ENCODE measurements at places on chromosomes 13 and 19. TPM values are rescaled to one million over a fixed set of nuclear protein-coding genes. Genes with fewer than 3 reads are reported as not detected.

- peak overlapping the region; percentile 38 for H3K4me3 ChIP-seq
- H3K36me3 ChIP-seq, result no peaks in the 10 kb centered on the region
- DNase-seq, result no peak
- no peaks in the 10 kb centered on the region for H3K27me3 ChIP-seq
Observed at GRCh38 chr13:20704459-20705069, 1.1 kb downstream of the IL17D start.

- H3K4me3 ChIP-seq, result no peak overlapping the region
- no peak for DNase-seq
- H3K27ac ChIP-seq, result no peak overlapping the region
- H3K27me3 ChIP-seq, result no peaks in the 10 kb centered on the region
Observed at GRCh38 chr13:92912629-92913028, 314.0 kb upstream of the GPC6 start.

- no peaks in the 10 kb centered on the region for H3K27me3 ChIP-seq
- H3K4me3 ChIP-seq, result no peak overlapping the region
- no peak overlapping the region for H3K27ac ChIP-seq
- no peak for DNase-seq
Observed at GRCh38 chr13:109764470-109765291, 21.7 kb downstream of the IRS2 start.

DNA sequence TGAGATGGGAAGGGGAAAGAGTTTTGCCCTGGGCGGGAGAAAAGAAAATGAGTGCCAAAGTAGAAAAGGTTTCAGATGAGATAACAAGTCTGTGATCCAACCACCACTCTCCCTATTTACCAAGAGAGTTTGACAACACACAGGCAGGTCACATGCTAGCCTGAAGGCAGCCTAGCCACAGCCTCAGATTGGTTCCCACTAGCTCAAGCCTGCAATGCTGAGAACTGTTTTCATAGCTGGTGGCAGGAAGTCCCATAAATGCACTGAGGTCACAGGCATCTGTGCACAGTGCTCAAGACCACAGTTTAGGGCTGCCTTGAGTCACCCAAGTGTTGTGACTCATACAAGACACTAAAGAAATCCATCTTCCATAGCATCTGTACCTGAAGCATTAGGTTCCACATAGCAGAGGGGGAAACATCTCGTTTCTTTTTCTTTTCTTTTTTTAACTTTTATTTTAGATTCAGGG is 18.5 kb upstream of the POP4 start:
- H3K4me1 ChIP-seq, result no peaks in the 10 kb centered on the region
- peaks cover 2% of the 10 kb centered on the region for H3K27me3 ChIP-seq
- H3K4me3 ChIP-seq, result no peak overlapping the region
- DNase-seq, result no peak
- no peaks in the 10 kb centered on the region for H3K36me3 ChIP-seq
- no peak overlapping the region for H3K27ac ChIP-seq

DNA sequence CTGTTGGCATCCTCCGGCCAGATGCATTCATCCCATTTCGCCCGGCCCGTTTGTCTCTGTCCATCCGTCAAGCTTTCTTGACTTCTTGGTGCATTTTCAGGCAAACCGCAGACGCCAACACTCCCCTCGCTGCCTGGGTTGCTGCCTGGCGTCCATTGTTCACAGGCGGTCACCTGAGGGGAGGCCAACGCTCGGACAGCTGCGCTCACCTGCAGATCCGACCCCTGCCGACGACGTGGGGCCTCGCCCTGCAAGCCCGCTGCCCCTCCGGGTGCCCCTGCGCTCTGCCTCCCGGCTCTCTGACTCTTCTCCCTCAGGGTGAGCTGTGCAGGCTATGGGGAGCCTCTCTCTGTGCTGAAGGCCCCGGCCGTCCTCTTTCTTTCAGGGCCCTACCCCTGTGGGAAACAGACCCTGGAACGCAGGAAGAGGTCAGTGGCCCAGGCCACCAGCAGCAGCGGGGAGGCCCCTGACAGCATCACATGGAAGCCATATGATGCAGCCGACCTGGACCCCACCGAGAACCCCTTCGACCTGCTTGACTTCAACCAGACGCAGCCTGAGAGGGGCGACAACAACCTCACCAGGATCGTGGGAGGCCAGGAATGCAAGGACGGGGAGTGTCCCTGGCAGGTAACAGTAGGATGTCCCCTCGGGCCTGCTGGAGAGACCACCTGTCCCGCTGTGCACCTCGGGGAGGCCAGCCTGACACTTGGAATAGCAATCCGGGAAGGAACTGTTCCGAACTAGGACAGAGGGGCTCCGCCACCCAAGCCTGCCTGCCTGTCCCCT is 14.8 kb upstream of the PROZ start:
- H3K27ac ChIP-seq, result no peak overlapping the region
- no peaks in the 10 kb centered on the region for H3K4me1 ChIP-seq
- no peaks in the 10 kb centered on the region for H3K27me3 ChIP-seq
- H3K36me3 ChIP-seq, result no peaks in the 10 kb centered on the region
- no peak for DNase-seq

- DNase-seq, result no peak
- no peaks in the 10 kb centered on the region for H3K36me3 ChIP-seq
- H3K4me1 ChIP-seq, result no peaks in the 10 kb centered on the region
- no peaks in the 10 kb centered on the region for H3K27me3 ChIP-seq
Observed at GRCh38 chr19:21574607-21575006, 69.2 kb downstream of the ZNF429 start.

DNA sequence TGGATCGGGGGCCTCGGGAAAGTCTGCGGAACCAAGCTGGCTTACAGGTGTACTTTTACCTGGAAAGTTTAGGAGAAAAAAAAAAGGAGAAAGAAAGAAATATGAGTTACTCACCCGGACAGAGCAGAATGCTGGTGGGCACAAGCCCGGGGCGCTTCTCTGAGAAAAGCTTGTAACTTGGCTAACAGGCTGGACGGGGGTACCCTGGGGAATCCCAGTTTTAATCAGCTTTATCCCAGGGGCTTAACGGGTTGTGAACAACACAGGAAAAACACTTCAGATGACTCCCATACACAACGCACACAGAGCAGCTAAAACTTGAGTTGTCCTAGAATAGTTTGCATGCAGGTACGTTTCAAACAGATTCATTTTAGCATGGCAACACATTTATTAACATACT is 37.3 kb downstream of the KLF2 start:
- H3K4me3 ChIP-seq, result no peak overlapping the region
- H3K27me3 ChIP-seq, result no peaks in the 10 kb centered on the region
- no peaks in the 10 kb centered on the region for H3K36me3 ChIP-seq
- DNase-seq, result no peak
- peak overlapping the region; percentile 44 for H3K27ac ChIP-seq
- peaks cover 25% of the 10 kb centered on the region for H3K4me1 ChIP-seq

GRCh38 chr13:57813651-57814050 is 182.1 kb downstream of the PCDH17 start:
- DNase-seq, result no peak
- H3K27ac ChIP-seq, result no peak overlapping the region
- H3K4me1 ChIP-seq, result no peaks in the 10 kb centered on the region
- no peaks in the 10 kb centered on the region for H3K27me3 ChIP-seq
- H3K4me3 ChIP-seq, result no peak overlapping the region
- no peaks in the 10 kb centered on the region for H3K36me3 ChIP-seq

- H3K4me1 ChIP-seq, result peaks cover 5% of the 10 kb centered on the region
- no peaks in the 10 kb centered on the region for H3K36me3 ChIP-seq
- no peak overlapping the region for H3K4me3 ChIP-seq
- no peaks in the 10 kb centered on the region for H3K27me3 ChIP-seq
Observed at GRCh38 chr13:32032759-32033158, 1.2 kb downstream of the FRY start.

GRCh38 chr13:92807353-92807752 is 419.3 kb upstream of the GPC6 start:
- no peak for DNase-seq
- H3K27me3 ChIP-seq, result no peaks in the 10 kb centered on the region
- H3K27ac ChIP-seq, result no peak overlapping the region
- no peaks in the 10 kb centered on the region for H3K36me3 ChIP-seq

DNA sequence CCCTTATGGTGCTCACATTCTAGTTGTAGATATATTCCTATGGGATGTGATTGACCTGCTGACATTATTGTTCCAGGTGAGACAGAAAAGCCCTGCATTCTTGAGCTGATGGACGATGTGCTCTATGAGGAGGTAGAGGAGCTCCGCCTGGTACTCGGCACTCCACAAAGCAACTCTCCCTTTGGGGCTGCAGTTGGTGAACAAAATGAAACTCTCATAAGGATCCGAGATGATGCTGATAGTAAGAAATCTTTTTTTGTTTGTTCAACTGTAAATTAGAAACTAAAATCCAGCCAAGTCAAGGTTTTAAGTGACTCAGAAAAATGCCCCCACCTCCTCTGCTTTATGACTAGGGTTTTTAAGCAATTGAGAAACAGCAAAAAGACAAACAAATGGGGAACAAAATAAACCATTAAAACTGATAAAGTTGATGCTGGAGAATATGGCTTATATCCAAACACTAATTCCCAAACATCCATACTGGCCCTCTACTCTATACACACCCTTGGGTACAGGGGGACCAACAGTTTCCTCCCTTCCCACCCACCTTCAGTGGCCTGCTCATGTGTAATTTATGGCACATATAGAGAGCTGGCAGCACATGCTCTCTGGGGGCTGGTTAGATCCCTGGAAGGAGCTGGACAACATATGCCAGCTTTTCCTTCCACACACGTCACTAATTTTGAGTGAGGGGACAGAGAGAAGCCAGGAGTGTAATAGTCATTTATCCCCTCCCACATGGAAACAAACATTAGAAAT is 139.6 kb downstream of the STOML3 start:
- DNase-seq, result no peak
- H3K27ac ChIP-seq, result no peak overlapping the region
- H3K4me1 ChIP-seq, result no peaks in the 10 kb centered on the region
- no peak overlapping the region for H3K4me3 ChIP-seq
- no peaks in the 10 kb centered on the region for H3K36me3 ChIP-seq

- H3K36me3 ChIP-seq, result no peaks in the 10 kb centered on the region
- H3K27ac ChIP-seq, result no peak overlapping the region
- DNase-seq, result no peak
- no peaks in the 10 kb centered on the region for H3K4me1 ChIP-seq
- H3K27me3 ChIP-seq, result no peaks in the 10 kb centered on the region
Observed at GRCh38 chr19:6825076-6825774, 52.7 kb downstream of the VAV1 start.

GRCh38 chr13:37209621-37210580 is 104.4 kb upstream of the CSNK1A1L start:
- no peak for DNase-seq
- H3K27ac ChIP-seq, result no peak overlapping the region
- H3K36me3 ChIP-seq, result no peaks in the 10 kb centered on the region
- no peaks in the 10 kb centered on the region for H3K27me3 ChIP-seq
- no peak overlapping the region for H3K4me3 ChIP-seq
- no peaks in the 10 kb centered on the region for H3K4me1 ChIP-seq

GRCh38 chr19:14343286-14343685 is 38.0 kb upstream of the ADGRE5 start:
- DNase-seq, result no peak
- H3K4me1 ChIP-seq, result peaks cover 6% of the 10 kb centered on the region
- H3K27ac ChIP-seq, result no peak overlapping the region
- H3K27me3 ChIP-seq, result no peaks in the 10 kb centered on the region
- H3K4me3 ChIP-seq, result no peak overlapping the region
- H3K36me3 ChIP-seq, result no peaks in the 10 kb centered on the region

DNA sequence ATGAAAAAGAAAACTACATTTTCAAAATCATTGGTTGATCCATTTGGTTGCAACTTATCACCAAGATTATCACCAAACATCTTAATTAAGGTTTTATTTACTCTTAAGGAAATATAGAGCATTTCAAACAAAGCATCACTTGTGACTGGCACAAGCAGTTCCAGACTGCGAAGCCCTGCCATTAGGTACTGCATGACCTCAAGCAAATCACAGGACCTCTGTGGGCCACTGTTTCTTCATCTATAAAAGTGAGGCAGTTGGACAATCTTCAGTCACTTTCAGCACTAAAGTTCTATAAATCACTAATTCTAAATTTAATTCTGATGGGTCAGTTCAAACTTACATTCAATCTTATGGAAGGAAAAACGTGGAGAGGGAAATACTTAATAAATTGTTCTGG is 2.0 kb downstream of the ELF1 start:
- peak overlapping the region; percentile 47 for H3K4me3 ChIP-seq
- no peaks in the 10 kb centered on the region for H3K27me3 ChIP-seq
- H3K27ac ChIP-seq, result peak overlapping the region; percentile 86
- peaks cover 20% of the 10 kb centered on the region for H3K4me1 ChIP-seq
- DNase-seq, result no peak
- no peaks in the 10 kb centered on the region for H3K36me3 ChIP-seq

DNA sequence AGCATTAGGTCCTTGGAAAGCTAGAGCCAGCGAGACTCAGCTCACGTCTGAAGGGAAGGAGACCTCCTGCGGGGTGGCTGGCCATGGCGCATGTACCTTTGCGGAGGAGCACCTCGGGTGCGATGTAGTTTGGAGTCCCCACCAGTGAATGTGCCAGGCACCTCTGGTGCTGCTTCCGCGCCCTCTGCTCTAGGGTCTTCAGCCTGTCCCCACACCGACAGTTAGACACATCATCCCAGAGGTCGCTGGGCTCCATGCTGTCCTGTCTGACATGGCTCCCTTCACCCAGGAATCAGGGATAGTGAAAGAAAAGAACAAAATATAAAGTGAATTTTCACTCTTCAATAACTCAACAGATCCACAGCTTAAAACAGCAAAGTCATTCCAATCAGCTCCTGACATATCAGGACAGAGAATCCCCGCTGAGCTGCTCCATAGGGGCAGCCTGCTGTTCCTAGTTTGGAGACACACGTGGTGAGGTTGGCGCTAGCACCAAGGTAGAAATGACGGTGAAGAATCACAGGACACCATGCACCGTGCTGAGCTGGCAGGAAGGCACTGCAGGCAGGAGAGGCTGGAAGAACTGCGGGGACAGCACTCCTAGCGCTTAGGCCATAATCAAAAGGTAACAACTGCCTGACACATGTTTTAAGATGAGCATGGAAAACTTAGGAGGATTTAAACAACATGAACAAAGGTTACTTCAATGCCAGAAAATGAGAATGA is 79.0 kb upstream of the XPO4 start:
- H3K27ac ChIP-seq, result no peak overlapping the region
- no peak for DNase-seq
- peaks cover 78% of the 10 kb centered on the region for H3K36me3 ChIP-seq
- H3K27me3 ChIP-seq, result no peaks in the 10 kb centered on the region

GRCh38 chr13:97030705-97031452 is 36.6 kb upstream of the OXGR1 start:
- H3K4me3 ChIP-seq, result no peak overlapping the region
- H3K4me1 ChIP-seq, result no peaks in the 10 kb centered on the region
- H3K36me3 ChIP-seq, result no peaks in the 10 kb centered on the region
- no peaks in the 10 kb centered on the region for H3K27me3 ChIP-seq
- H3K27ac ChIP-seq, result no peak overlapping the region

GRCh38 chr13:75960538-75960994 is 324.4 kb downstream of the LMO7 start:
- H3K4me3 ChIP-seq, result no peak overlapping the region
- H3K36me3 ChIP-seq, result no peaks in the 10 kb centered on the region
- H3K4me1 ChIP-seq, result no peaks in the 10 kb centered on the region
- no peak for DNase-seq
- H3K27ac ChIP-seq, result no peak overlapping the region
- no peaks in the 10 kb centered on the region for H3K27me3 ChIP-seq

GRCh38 chr19:41298348-41298964 is 11.5 kb upstream of the CCDC97 start:
- H3K27me3 ChIP-seq, result no peaks in the 10 kb centered on the region
- H3K4me1 ChIP-seq, result peaks cover 53% of the 10 kb centered on the region
- H3K27ac ChIP-seq, result peak overlapping the region; percentile 82
- no peak overlapping the region for H3K4me3 ChIP-seq
- H3K36me3 ChIP-seq, result peaks cover 76% of the 10 kb centered on the region
- peak; percentile 88 for DNase-seq

The LILRB4 gene
- 29.8 TPM for total RNA-seq

The ZNF285 gene
- total RNA-seq, result 2.0 TPM

The CYP4F12 gene
- total RNA-seq, result 3.7 TPM

The CYP2S1 gene
- total RNA-seq, result 11.1 TPM

The LAIR1 gene
- 87.8 TPM for total RNA-seq

The SULT2A1 gene
- total RNA-seq, result not detected

The VASP gene
- total RNA-seq, result 155 TPM

The TEAD2 gene
- total RNA-seq, result 36.4 TPM

The PSG3 gene
- total RNA-seq, result not detected

The RNF113B gene
- total RNA-seq, result not detected

Data from upper lobe of right lung (tissue), 1 donor.